Common myeloid progenitor, CD34-positive (primary cell): ENCODE measurements at places on chromosomes 7 and 10.

GRCh38 chr10:114682532-114682931 lies 24.5 kb upstream of the ABLIM1 start:
- no peak for DNase-seq

DNA sequence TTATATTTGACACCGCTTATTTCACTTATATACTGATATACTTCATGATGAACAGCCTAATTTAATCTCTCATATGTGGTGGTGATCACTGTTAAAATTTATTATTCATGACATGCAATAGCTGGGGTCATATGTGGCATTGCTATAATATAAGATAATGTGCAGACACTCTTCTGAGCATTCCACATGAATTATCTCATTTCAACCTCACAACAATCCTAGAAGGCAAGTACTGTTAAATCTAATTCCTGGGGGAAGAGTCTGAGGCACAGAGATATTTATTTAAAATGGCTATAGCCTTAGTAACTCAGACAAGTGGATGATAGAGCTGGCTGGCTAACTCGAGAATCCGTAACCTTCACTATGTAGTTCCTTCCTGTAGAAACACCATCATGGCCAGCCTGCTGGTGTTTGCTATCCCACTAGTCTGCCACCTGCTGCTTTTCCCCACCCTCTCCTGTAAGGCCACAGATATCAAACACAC lies 46.6 kb upstream of the A1CF start:
- no peak for DNase-seq

DNA sequence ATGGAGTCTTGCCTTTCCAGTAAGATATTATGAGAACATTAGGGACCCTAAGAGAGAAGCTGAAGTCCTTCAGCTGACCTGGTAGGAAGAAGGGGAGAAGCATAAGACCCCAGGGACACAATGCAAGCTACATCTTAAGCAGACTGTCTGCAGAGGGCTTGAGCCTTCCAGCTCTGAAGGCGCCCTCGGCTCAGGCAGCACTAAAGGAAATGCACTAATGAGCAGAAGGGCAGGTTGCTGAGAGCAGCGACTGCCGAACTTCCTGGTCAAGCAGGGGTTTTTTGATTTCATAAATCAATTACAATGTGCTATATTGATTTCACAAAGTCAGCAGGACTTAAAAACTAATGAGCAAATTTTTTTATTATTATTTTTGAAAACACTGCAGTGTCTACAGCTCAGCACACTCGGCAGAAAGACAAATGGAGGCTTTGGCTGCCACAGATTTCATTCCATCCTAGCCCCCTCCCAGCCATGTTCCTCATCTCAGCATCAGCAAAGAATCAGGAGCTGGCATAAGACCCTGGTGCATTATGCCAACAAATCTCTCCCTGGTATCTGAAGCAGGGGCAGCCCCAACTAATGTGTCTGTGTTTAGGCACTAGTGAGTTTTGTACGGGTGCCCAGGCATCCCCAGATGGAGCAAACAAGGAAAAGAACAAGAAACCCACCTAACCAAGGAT lies 57.1 kb downstream of the LRRTM3 start:
- DNase-seq = no peak

- no peak for DNase-seq
Observed at GRCh38 chr7:66583490-66584110, 45.1 kb upstream of the KCTD7 start.

DNA sequence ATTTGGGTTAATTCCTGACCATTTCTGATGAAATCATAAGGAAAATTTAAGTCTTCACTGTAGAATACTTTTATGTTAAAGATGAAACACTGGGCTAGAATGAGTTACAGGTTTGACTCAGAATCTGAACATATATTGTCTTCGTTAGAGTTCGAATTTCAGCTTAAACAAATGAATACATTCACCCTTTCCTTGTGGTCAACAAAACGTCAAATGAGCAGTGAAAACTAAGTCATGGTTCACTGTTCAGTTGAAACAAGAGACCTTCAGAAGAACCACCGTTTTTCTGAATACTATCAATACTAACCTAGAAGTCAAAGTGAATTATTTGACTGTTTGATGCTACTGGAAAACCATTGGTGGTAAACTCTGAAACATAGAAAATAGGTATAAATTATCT lies 235.2 kb upstream of the ZWINT start:
- no peak for DNase-seq

DNA sequence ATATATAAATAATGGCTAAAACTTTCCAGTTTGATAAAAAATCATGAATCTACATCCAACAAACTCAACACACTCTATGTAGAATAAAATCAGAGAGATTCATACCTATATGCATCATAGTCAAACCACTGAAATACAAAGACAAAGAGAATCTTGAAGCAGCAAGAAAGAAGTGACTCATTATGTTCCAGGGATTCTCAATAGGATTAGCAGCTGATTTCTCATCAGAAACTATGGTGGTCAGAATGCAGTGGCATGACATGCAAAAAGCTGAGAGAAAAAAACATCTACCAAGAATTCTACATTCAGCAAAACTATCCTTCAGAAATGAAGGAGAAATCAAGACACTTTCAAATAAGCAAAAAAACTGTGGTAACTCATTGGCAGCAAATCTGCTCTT lies 187.4 kb downstream of the RNLS start:
- no peak for DNase-seq

DNA sequence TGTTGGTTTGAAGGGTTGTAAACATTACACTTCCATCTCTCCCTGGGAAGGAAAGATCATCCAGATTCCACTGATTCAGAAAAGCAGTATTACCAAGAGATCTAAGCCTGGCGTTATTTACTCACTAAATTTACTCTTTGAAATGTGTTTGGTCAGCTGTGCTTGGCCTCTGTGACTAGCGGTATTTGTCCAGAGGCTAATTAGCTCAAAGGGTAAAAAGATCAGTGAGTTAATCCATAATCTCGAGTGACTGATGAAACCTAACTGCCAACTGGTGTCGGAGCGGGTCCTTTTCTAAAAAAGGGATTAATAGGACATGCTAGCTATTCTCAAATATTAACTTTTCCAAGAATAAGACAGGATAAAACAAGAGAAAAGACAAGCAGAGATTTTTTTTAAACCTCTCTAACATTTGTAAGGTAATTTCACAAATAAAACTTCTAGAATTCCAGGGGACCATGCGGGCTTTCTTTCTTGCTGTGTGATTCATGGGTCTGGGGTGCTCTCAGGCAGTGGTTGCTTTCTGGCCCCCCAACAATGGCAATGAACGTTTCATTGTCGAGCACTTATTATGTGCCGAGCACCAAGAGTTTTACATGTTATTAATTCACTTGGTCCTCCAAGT lies 247.3 kb upstream of the AOAH start:
- no peak for DNase-seq

GRCh38 chr7:105596866-105597265 lies 15.6 kb upstream of the EFCAB10 start:
- no peak for DNase-seq

GRCh38 chr7:27112361-27112760 lies 9.9 kb upstream of the HOXA2 start:
- no peak for DNase-seq

DNA sequence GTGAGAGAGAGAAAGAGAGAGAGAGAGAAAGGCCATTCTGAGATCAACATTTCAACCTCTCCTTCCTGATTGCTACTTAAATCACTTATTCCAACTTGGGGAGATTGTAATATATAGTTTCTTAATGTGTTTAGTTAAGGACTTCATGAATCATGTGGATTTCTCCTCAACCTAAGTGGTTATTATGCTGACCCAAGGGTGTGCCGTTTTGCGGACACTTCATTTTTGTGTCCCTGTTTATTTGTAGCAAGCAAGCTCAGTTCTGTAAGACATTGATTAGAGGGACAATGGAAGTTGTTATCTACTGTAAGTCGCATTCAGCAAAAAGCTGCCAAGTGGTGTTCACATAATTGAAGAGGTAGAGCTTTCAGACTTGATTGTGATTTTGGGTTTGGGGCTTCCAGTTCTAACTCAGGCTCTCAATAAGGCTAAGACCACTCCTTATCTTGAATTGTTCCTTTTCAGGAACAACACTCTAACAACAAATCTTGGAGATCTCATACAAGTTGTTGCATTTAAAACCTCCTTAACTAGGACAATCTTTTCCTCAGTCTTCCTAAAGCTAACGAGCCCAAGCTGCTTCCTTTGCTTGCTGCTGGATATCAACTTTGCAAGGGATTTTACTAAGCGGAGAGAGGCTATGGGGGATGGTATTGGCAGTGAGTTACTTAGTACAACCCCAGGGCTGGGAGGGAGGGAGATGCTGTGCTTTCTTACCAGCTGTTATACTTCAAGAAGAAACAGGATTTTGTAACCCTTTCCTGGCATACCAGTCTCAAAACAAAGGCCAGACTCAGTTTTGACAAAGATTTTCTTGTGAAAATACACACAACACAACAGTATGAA lies 19.8 kb upstream of the COL1A2 start:
- DNase-seq = no peak

DNA sequence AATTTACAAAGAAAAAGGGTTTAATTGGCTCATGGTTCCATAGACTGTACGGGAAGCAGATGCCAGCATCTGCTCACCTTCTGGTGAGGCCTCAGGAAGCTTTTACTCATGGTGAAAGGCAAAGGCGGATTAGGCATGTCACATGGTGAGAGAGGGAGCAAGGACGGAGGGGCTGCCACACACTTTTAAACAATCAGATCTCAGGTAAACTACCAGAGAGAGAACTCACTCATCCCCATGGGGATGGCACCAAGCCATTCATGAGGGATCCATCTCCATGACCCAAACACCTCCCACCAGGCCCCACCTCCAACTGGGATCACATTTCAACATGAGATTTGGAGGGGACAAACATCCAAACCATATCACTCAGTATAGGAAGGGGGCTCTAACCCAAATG lies 183.9 kb downstream of the COBL start:
- no peak for DNase-seq

GRCh38 chr7:53422291-53422690 lies 386.9 kb downstream of the POM121L12 start:
- DNase-seq = no peak

DNA sequence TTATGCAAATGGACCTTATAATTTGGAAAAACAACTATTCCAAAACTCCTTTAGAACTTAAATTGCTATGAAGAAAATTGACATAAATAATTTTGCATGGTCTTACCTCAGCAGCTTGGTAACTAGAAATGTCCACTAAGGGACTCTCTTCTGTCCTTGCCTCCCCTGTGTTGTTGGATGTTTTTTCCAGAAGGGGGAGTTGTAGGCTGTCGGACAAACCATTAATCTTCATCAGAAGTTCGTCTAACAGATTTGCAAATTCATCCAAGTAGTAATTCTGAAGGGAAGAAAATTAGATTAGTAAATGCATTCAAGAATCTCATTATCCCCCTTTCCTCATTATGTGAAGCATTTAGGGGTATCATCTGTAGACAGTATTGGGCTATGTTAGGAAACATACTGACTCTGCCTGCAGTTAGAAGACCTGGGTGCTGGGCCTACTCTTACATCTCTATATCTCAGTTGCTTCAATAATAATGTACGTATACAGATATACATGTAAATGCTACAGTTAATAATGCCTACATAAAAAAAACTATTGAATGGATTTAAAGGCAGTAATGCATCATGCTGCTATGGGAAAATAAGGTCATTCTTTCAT lies 155.6 kb downstream of the PKD1L1 start:
- peak; percentile 29 for DNase-seq

DNA sequence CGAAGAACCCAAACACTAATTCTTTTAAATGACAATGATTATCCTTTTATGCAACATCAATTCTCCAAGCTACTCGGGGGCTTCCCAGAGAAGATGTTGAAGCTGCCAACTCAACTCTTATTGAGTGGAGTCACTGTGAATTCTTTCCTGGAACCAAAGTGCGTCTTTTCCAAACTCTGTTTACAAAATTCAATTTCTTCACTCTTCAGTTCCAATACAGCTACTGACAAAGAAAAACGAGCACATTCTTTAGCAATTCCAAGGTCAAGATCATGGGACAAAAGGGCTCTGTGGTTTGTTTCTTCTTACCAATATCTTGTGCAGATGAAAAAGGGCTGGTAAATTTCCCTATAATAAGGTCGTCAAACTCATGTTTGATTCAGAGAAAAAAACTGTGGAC lies 74.2 kb downstream of the FAS start:
- DNase-seq = no peak

DNA sequence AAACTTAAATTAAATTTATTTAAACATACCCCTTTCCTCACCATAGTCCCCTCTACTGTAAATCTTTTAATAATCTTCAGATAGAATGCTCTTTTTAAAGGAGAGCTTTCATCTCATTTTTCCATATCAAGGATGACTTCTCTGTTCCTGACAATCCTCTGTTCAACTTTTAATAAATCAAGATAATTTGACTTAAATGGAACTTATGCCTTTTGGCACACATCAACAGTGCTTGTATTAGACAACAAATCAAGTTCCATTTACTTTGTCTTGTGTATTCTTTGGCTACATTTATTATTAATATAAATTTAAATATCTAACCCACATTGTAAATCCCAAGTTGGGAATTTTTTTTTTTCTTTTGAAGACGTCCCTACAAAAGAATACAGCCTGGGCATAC lies 42.7 kb upstream of the HYAL4 start:
- no peak for DNase-seq

- no peak for DNase-seq
Observed at GRCh38 chr10:71068861-71069271, 143.5 kb upstream of the UNC5B start.

GRCh38 chr7:95772771-95773581 lies 622 bp downstream of the DYNC1I1 start:
- peak; percentile 47 for DNase-seq

GRCh38 chr7:42677751-42678699 lies 233.8 kb downstream of the C7orf25 start:
- peak; percentile 62 for DNase-seq

DNA sequence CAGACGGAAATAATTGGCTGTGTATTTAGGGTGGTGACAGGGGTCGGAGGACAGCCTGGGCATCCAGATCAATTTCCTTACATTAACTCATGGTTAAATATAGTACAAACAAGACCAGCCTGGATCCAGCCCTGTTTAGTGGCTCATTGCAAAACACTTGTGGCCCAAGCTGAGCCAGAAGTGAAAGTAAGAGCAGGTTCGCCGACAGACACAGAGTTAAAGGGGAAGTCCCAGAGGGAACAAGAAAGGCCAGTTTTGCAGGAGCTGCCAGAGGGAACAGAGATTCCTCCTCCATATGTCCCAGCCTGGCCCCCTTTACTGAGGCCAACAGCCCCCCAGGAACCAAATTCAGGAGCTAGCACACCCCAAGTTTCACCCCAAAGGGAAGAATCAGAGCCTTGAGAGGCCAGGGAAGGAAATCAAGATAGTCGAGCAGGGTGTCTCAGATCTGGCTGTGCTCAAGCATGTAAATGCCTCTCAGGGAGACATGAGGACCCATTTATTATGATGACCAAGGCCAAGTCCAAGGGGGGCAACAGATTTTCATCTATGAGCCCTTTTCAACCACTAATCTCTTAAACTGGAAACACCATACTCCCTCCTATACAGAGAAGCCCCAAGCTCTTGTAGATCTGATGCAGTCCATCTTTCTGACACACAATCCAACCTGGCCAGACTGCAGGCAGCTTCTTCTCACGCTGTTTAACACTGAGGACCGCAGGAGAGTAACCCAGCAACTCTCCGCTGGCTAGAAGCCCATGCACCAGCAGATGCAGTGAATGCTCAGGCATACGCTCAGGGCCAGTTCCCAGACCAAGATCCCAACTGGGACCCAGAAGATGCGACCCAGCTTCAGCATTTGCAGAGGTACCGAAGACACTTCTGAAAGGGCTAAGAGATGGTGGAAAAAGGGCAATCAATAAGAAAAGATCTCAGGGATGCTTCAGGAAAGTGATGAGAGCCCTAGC lies 15.9 kb upstream of the ADCK2 start:
- peak; percentile 64 for DNase-seq
